Endothelial cell (in vitro differentiated cells): ENCODE measurements at places on chromosomes 3 and 15. TPM values are rescaled to one million over a fixed set of nuclear protein-coding genes. Genes with fewer than 3 reads are reported as not detected.

FBXL2 gene
- 11.5 TPM for total RNA-seq

FGF7 gene
- total RNA-seq = 0.23 TPM

ITIH1 gene
- not detected for total RNA-seq

SCN11A gene
- 0.69 TPM for total RNA-seq

PIGZ gene
- 3.5 TPM for total RNA-seq

BCL2A1 gene
- total RNA-seq = 2.1 TPM

CPEB1 gene
- total RNA-seq = not detected

TF gene
- 3.9 TPM for total RNA-seq

SLC28A2 gene
- not detected for total RNA-seq

C3orf22 gene
- total RNA-seq = not detected

ZNF860 gene
- 1.1 TPM for total RNA-seq

TMEM40 gene
- not detected for total RNA-seq

CCR8 gene
- total RNA-seq = not detected

HRG gene
- total RNA-seq = not detected

TEX55 gene
- total RNA-seq = not detected

HEXA gene
- total RNA-seq = 123 TPM

RAD54L2 gene
- 33.2 TPM for total RNA-seq

NUTM1 gene
- total RNA-seq = not detected

NCBP2 gene
- 61.0 TPM for total RNA-seq

EOMES gene
- total RNA-seq = 5.1 TPM

KLHL40 gene
- not detected for total RNA-seq
